Tongue (tissue), 3 donors: ENCODE measurements at places on chromosomes 2 and 18. TPM values are rescaled to one million over a fixed set of nuclear protein-coding genes. Genes with fewer than 3 reads are reported as not detected.

NR4A2 gene
- 4.3 TPM for total RNA-seq

RTP5 gene
- total RNA-seq: not detected

RGPD3 gene
- 1.1 TPM for total RNA-seq

CDH20 gene
- total RNA-seq: 1.1 TPM

PMAIP1 gene
- 15.7 TPM for total RNA-seq

HOXD3 gene
- total RNA-seq: 1.9 TPM

ADAM23 gene
- 21.3 TPM for total RNA-seq

C2orf78 gene
- total RNA-seq: not detected

ANKRD36B gene
- total RNA-seq: 91.8 TPM

PKDCC gene
- 121 TPM for total RNA-seq

FBXO48 gene
- total RNA-seq: 0.82 TPM
